ENCODE measurements at places on chromosomes 16 and 17. TPM values are rescaled to one million over a fixed set of nuclear protein-coding genes. Genes with fewer than 3 reads are reported as not detected.
A peak's percentile ranks its signal among the peaks of the same experiment; 100 is the strongest.

The TMEM114 gene
- not detected for total RNA-seq

The HSPB9 gene
- 0.11 TPM for total RNA-seq

The RAB37 gene
- 2.6 TPM for total RNA-seq

The KRTAP16-1 gene
- total RNA-seq: not detected

The HBZ gene
- total RNA-seq: not detected

DNA sequence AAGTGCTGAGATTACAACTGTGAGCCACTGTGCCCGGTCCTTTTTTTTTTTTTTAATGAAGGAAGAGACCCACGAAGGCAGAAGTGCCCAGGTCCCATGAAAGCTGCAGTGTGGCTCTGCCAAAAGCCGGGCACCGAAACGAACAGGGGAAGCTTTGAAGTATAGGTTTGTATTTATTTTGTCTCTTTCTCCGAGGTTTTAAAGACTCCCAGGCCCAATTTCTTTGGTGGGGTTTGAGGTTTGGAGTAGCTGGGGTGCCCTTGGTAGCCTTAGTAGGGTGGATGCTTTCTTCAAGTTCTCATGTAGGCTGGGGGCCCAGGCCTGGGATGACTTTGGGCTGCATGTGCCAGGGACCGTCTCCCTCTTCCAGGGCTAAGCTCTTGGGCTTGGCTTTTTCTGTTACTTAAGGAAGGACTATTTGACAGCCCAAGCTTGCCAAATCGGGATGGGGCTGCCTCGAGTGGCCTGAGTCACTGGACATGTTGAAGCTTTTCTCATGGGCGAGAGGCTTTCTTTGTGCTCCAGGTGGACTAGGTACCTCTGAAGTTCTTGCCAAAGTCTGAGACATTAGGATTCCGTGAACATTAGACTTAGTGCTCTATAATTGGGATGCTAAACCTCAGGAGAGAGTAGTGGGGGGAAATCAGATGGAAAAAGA lies 66.3 kb downstream of the WIPI1 start:
- DNase-seq: no peak

DNA sequence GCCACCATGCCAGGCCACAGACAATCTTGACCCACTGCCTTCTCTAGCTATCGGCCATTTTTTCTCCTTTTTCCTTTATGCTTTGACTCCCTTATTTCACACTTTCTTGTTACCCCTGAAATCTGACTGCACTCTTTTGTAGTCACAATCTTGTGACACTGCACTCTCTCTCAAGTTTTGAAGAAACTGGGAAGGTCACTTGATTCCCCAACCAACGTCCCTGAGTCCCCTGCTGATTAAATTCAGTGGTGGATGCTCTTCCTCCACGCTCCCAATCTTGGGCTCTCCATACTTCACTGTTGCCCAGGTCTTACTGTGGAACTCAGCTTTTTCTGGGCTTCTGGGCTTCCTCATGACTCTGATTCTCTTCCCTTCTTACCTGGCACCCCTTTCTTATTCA lies 33.9 kb downstream of the PECAM1 start:
- DNase-seq: no peak

GRCh38 chr17:72930031-72930430 lies 162.5 kb downstream of the SLC39A11 start:
- no peak for DNase-seq

- DNase-seq: peak; percentile 87
Measured at GRCh38 chr16:71723537-71724319, 773 bp downstream of the PHLPP2 start.

DNA sequence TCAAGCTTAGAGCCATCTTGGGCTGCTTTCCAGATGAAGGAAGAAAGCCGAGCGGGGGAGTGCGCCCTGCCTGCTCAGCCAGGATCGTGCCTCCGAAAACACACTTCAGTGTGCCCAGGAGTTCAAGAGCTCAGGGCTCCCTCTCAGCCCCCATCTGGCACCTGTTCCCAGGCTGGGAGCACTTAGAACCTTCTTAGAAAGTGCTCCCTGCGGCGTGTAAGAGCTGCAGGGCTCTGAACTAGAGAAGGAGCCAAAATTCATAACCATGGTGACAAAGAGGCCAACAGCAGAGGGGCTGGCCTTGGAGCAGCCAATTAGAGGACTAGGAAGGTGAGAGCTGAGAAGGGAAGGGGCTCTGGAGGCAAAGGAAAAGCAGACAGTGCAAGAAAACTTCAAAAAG lies 59.0 kb upstream of the TNRC6C start:
- no peak for DNase-seq

All from Right ventricle myocardium inferior (tissue), 1 donor.